ENCODE measurements at places on chromosomes 11 and 22. TPM values are rescaled to one million over a fixed set of nuclear protein-coding genes. Genes with fewer than 3 reads are reported as not detected.

Gene NLRP14
- polyA plus RNA-seq, result not detected

Gene SLC22A9
- not detected for polyA plus RNA-seq

Gene MIAT
- polyA plus RNA-seq, result 3.4 TPM

Gene KRTAP5-2
- polyA plus RNA-seq, result not detected

Gene BIRC2
- 40.9 TPM for polyA plus RNA-seq

Gene GRK3
- polyA plus RNA-seq, result 1.4 TPM

Gene OR52B4
- not detected for polyA plus RNA-seq

Gene SEPTIN3
- polyA plus RNA-seq, result 0.60 TPM

Gene MOGAT2
- polyA plus RNA-seq, result 28.2 TPM

Gene CYP2D6
- 1.6 TPM for polyA plus RNA-seq

Gene ARHGEF17
- 2.4 TPM for polyA plus RNA-seq

Gene RFPL2
- not detected for polyA plus RNA-seq

Gene MGAT3
- polyA plus RNA-seq, result 0.60 TPM

Gene FAU
- 1,178 TPM for polyA plus RNA-seq

Gene CARD10
- polyA plus RNA-seq, result 31.8 TPM

Gene LDHAL6A
- polyA plus RNA-seq, result not detected

Gene OR10A2
- polyA plus RNA-seq, result not detected

Gene UBXN1
- 188 TPM for polyA plus RNA-seq

Gene TIMP3
- polyA plus RNA-seq, result 40.0 TPM

All from sigmoid colon (tissue), 7 donors.